Stimulated activated CD8-positive, alpha-beta memory T cell treated with anti-CD3 and anti-CD28 coated beads, Interleukin-15, amount 100 ng/mL, for 24 hours (primary cell): ENCODE measurements at places on chromosomes 6 and 20.
A peak's percentile ranks its signal among the peaks of the same experiment; 100 is the strongest.

DNA sequence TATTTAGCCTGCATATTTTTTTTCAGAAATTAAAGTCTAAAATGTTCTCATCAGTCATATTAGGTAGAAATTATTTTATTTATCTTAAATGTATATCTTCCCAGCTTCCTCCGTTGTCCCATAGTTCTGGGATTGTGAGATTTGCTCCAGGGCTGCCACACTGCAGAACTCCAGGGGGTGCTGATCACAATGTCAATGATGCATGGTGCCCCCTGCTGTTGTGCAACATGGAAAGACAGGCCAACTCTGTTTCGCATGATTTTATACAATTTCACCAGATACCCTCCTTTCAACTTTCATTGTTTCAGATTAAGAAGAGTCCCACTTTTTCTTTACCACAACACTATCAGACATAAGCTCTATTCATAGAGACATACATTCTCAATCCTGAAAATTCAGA, 35.9 kb downstream of the ID4 start:
- no peak for DNase-seq

GRCh38 chr20:64192406-64192805, 28.2 kb downstream of the MYT1 start:
- DNase-seq: no peak

- no peak for DNase-seq
These were observed 5.0 kb downstream of the FAM217B start for GRCh38 chr20:59945175-59945574.

- DNase-seq: no peak
These were observed 275.3 kb downstream of the HIVEP2 start for GRCh38 chr6:142669471-142670351.

DNA sequence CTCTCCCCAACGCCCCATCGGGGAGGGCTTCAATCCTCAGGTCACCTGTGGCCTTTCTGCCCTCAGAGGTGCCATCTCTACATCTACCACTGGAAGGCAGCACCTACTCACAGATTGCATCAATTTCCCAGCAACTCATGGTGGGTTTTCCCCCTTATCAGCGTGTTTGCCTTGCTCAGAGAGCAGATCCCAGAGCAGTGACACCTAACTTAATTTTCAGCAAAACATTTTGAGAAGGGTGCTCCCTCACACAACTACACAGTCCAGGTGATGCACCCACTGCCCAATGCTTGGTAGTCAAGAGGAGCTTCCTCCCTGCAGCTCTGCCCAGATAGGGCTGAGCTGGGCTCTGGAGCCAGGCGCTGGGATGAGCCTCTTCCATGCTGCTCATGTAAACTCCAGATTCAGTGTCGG, 48.2 kb downstream of the PLG start:
- DNase-seq: no peak

DNA sequence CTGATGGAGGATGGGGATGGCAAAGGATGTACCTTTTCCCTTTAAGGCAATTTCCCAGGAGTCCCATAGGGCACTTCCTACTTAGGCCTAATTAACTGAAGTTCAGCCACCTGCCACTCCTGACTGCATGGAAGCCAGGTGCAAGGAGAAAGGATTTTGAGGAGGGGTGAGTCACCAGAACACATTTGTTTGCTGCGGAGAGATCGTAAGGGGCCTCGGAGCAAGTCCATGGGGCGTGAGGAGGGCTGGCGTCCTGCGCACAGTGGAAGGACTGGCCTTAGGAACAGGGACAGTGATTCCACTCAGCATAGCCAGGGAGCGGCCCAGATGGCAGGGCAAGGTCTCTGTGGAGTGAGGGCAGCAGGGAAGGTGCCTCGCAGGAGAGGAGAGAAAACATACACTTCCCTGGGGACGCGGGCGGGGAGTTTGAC, 11.8 kb upstream of the MAP1LC3A start:
- no peak for DNase-seq

DNA sequence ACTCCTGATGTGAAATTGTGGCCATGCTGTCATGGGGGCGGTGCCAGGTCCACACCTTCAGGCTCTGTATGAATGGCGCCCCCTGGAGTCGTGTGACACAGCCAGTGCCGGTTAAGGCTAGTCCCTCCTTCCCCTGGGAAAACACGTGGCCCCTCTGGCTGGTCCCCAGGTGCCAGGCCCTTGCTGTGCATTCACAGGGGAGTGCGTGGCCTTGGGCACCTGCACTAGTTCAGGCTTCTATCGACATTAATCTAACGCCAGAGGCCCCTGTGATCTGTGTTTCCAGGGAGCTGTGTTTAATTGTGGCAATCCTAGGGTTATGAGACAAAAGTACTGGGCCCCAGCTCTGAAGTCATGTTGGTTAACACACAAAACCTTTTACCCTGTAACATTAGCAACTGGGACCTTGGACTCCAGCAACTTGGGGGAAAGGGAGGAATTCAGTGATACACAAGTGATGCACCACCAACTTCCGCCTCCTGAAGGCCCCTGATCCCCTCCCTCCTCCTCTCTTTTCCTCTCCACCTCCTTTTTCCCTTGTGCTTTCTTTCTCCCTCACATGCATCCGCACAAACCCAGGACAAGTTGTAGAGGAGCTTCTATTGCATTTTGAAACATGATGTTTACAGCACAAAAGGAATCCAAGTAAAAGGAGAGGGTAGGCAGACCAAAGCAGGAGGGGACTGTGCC, 74.0 kb downstream of the SSR1 start:
- DNase-seq: peak; percentile 41

- no peak for DNase-seq
These were observed 7.3 kb downstream of the RGS17 start for GRCh38 chr6:153123801-153124200.

GRCh38 chr6:73580247-73581149, 59.7 kb upstream of the EEF1A1 start:
- peak; percentile 32 for DNase-seq

DNA sequence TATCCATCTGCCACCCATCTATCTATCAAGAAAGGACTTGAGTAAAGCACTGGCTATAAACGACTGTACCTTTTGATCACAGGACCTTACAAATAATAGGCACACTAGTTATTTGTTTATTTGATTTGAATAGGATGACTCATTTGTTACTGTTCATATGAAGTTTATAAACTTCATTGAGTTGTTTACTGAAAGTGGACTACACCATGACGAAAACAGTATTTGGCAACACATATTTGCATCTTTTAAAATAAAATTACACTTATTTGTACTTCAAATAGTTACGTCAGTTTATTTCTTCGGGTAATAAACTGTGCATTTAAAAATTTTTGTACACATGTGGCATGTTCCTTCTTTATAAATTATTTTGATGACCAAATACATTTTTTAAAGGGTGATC, 133.0 kb downstream of the OGFRL1 start:
- no peak for DNase-seq

DNA sequence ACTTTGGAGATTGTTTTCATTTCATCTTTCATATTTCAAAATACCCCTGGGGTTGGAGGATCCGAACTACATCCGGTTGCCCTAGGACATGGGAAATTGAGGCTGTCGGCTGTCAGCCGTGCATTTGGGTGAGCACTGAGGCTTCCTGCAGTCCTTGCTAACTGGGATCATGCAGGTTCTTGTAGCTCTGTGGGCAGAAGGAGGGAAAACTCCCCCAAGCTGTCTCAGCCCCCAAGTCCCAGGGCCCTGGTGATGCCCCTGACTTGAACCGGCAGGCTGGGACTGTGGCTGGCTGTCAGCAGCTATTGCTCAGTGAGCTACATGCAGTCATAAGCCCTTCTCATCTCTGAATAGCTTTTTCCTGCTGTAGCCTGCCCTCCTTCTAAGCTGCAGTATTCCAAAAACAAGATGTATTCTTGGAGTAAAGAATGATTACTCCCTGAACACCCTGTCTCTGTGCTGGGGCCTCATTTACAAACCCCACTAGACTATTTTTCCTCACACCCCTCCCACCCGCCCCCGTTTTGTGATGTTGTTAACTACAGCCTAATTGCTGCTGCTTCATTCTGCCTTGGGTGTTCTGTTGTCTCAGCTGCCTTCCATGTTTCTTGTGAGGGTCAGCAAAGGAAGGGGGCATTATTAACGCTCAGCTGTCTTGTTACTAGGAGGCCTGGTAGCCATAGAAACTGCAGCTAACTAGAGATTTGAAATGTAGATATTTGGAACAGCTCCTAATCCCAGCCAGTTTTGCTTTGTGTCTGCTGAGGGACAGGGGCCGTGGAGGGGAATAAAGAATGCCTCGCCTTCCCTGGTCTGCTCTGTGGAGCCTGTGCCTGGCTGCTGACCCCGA, 18.1 kb downstream of the MTRES1 start:
- DNase-seq: no peak

GRCh38 chr6:89859744-89860143, 30.1 kb downstream of the CASP8AP2 start:
- no peak for DNase-seq

DNA sequence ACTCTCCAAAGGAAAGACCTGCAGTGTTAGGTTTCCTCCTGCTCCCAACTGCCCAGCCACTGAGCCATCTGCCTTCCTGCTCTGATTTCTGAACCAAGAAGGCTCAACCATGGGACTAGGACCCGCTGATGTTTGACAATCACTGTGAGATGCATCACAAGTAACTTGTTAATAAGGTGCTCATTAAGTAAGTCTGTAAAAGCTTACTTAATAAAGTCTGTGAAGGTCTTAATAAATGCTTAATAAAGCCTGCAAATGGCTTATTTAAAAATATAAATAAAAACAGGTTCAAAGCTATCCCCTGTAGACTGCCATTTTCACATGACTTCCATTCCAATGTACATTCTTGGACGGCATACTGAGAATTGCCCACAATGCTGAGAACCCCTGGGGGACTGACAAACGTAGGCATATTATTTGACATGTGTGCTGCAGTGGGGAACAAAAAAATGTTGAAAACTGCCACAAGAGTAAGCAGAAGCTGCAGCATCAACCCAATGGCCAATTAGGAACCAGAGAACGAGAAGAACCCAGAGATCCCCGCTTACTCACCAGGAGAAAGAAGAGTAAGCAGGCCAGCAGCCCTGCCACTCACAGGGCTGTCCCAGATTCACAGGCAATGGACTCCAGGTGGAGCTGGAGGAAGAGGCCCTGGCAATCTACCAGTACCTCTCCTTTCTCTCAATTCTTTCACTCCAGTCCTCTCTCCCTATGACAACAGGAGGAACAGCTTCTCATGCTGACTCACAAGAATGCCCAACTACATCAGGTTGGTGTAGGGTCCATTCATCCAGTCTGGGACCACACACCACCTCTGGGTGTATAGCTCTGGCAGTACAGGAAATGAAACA, 19.5 kb downstream of the KIF13A start:
- DNase-seq: no peak

DNA sequence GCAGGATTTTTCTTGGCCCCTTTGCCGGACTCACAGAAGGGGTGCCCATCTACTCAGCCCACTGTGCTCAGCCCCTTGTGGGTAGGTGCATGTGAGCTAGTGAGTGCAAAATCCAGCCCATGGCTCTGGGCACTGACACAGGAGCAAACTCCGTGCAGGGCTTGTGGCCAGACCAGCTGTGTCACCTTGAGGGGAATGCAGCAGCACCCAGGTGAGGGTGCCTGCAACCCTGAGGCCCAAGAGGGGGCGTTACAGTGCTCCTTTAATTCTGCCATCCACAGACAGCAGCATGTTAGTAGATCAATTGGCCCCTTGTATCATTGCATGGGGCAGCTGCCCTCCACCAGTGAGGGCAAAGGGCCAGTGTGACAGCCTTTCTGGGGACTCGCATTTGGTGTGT, 12.9 kb upstream of the IYD start:
- no peak for DNase-seq

GRCh38 chr20:47780720-47781389, 4.4 kb downstream of the SULF2 start:
- DNase-seq: no peak

DNA sequence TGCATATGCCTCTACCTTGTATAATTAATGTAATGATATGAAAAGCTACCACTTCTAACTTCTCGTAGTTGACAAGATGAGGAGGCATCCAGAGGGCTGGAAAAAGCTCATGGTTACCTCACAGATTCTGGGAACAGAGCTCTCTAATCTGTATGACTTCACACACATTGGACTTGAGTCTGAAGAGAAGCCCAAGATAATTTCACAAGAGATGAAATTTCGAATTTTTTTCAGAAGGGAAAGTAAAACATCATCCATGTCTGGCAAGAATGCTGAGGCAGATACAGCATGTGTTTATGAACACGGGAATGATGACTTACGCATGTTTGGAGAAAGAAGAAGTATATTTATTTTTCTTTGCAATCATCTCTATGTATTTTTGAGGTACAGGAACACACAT, 141.8 kb upstream of the TENT5A start:
- no peak for DNase-seq

DNA sequence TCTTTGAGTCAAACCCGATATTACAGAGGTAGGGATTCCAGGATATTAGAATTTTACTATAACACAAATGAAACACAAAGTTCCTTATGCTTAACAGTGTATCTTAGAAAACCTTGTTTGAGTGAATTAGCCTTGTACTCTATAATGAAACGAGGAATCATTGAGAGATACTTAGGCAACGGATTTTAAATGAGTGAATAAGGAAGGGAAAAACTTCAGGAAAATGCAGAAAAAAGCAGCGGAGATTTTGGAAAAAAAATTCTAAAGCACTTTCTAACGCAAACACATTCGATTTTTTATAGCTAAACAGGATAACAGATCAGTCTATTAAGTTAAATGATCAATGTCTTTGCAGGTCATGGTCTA, 137.3 kb downstream of the HFE start:
- DNase-seq: no peak

- DNase-seq: no peak
These were observed 3.5 kb downstream of the GFRA4 start for GRCh38 chr20:3659492-3660261.

GRCh38 chr6:15682965-15683822, 20.4 kb upstream of the DTNBP1 start:
- DNase-seq: no peak

DNA sequence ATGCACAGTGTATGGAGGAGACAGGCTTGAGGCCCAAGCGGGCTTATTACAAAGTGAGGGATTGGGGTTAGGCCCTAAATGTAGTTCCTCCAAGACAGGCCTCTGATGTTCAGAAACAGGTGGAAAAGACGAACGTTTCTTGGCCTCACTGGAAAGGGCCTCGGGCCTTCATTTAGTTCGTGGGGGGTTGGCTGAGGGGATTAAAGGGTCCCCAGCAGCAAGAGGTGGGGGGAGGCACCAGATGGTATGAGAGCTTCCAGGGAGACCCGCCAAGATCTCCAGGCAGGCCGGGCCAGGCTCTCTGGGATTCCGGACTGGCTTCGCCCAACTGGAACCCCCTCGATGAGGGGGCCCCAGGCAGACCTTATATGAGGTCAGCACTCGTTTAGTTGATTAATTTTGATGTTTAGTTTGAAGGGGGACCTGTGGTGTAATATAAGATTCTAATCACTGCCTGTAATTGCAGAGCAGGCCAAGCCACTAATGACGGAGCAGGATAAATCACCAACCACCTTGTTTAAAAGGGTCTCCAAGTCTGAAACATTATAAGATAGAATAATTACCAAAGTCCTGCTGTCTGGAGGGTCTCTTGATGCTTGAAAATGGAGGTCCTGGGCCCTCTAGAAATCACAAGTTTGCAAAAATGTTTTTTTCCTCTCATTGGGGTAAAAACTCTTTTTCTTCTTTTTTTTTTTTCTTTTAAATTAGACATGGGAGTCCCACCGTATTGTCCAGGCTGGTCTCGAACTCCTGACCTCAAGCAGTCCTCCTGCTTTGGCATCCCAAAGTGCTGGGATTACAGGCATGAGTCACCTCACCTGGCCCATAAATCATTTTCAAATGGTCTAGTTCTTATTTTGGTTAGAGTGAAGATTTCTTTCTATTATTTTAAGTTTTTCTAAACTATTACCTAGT, 2.2 kb downstream of the HMGA1 start:
- DNase-seq: no peak
